ENCODE measurements at places on chromosomes 1 and 21.

GRCh38 chr1:115373305-115373704 lies 35.3 kb upstream of the NGF start:
- DNase-seq, result no peak

DNA sequence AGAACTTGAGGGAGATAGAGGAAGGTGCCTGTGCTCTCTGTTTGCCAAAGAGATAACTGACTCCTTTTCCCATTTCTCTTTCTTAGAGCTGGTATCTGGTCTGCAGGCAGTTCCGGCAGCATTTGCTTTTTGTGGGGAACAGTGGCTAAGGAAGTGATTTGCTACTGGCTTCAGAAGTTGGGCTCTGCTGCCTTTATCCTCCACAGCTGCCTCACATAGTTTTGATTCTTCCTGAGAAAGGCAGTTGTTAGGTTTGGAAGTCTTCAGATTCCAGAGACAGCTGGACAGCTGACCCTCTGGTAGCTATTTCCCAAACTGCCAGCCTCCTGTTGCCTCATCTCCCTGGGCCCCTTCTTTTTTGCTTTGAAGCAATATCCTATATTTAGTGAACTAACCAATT lies 62.6 kb upstream of the MACF1 start:
- no peak for DNase-seq

DNA sequence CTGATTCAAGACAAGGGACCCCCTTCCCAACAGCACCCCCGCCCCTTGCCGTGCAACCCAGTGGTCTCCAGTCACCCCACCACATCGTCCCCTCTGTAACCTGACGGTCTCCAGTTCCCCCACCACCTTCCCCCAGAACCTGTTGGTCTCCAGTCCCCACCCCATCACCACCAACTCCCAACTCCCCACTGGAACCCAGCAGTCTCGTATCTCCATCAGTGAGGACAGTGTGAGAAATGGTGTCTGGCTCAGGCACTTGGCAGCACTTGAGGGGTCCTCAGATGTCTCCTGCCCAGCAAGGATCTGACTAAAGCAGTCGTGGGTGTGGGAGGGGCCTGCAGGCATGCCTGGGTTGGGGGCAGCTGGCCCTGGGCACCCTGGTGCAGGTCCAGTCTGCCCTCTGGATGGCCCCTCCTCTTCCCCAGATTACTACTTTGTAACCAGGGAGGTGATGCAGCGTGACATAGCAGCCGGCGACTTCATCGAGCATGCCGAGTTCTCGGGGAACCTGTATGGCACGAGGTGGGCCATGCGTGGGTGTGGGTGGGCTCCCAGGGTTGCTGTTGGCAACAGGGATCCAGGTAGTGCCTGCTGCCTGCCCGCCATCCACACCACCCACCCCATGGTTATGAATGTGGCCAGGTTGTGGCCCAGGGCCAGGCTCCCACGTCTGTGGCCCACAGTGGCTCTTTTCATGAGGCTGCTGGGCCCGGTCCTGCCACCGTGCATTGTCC lies 3.1 kb upstream of the GJC2 start:
- DNase-seq, result no peak

DNA sequence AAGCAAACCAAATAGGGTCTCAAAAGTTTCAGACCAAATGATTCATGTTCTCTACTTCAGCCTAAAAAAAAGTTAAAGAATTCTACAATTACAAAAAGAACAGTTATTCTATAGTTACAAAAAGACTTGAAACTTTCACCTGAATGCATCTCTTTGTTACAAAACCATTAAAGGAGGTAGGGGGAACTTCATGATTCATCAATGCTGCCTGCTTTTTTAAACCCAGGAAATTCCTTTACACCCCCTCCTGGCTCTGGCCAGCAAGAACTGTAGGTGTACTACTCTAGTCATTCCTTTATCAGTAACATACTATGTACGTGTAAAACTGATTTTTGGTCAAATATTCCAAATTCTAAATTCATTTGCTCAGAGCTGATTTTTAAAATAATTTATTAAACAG lies 5.0 kb downstream of the FAF1 start:
- no peak for DNase-seq

- DNase-seq, result no peak
Observed at GRCh38 chr1:246320286-246320685, 186.8 kb downstream of the SMYD3 start.

GRCh38 chr1:184781941-184782340 lies 27.3 kb upstream of the EDEM3 start:
- DNase-seq, result no peak

DNA sequence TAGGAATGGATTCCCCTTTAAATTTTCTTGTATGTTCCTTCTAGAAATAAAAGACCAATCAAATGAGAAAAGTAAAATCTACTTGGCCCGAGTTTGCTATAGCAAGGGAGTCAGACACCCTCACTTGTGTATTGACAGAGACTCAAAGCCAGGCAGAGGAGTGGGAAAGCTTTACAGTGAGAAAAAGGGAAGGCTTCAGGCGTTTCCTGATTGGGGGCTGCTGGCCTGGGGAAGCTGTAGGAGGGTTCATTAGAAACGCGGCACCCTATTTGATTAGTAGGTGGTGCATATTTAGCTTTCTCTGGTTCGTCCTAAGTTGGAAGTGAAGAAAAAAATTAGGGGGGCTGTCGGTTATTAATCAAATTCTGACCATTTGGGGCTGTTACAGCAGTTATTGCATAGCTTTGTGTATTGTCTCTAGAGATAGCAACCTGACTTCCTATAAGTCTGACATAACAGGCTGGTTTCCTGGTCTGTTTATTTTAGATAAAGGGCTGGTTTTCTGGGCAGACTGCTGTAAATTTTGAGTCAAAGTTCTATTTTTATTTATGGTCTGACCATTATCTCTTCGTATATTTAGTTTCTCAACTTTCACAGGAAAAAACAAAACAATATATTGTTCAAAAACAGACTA lies 10.0 kb downstream of the SLC25A24 start:
- DNase-seq, result no peak

DNA sequence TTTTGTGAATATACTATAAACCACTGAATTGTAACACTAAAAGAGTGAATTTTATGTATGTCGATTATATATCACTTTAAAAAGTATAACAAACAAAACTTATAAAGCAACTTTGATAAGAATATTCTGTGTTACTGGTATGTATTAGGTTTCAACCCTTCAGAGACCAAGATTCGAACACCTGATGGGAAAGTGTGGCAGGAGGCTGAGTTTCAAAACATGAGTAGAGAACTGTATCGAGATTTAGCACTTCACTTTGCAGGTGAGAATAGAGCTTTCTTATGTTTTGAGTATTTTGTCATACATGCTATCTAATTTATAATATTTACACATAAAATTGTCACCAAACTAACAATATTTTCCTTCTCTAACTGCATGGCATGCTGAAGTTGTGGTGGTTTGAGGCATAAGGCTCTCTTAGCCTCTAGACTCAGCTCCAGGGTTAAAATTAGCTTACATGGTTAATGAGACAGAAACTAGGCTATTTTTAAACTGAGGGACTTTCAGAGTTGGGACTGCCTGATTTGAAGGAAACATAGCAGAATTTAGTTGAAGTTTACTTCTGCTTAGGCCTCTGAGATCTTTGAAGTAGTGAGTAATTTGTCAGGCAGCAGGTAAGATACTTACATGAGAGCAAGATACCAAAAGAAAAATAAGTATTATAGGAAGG lies 48.6 kb downstream of the CEP350 start:
- no peak for DNase-seq

GRCh38 chr1:58017641-58018040 lies 528.9 kb downstream of the OMA1 start:
- no peak for DNase-seq

DNA sequence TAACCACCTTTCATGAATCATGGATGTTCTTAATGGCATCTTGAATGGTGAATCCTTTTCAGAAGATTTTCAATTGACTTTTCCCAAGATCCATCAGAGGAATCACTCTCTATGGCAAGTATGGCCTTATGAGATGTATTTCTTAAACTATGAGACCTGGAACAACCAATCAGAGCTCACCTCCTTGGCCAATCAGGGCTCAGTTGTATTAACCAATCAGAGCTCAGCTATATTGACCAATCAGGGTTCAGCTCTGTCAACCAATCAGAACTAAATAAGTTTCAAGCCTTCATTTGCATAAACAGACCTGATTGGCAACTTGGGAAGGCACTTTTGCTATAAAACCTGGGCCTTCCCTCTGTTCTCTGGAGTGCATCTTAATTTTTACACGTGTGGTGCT lies 13.6 kb upstream of the FAM3B start:
- no peak for DNase-seq

- DNase-seq, result no peak
Observed at GRCh38 chr21:32954353-32954752, 71.4 kb upstream of the OLIG2 start.

DNA sequence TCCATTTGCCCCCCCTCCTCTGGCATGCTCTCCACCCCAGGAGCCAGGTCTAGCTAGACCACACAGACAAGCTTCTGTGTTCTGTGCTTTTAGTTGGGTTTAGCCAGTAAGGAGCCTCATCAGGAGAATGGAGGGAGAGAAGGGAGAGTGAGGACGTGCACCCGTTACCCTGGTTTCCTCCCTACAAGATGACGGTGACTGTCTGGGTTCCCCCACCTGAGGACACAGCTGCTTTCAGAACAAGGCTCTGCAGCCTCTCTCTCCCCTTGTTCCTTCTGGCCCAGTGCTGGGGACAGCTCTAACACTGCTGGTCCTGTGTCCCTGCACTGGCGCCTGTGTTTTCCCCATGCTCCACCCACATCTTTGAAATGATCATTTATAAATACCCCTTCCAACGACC lies 184.4 kb upstream of the GALNT2 start:
- DNase-seq, result peak; percentile 74

- DNase-seq, result no peak
Observed at GRCh38 chr1:210446479-210446878, 117.8 kb downstream of the HHAT start.

GRCh38 chr1:23692308-23692871 lies 784 bp downstream of the RPL11 start:
- no peak for DNase-seq

All from NCI-H1694 (cell line).